ENCODE measurements at places on chromosomes 13 and 19.
A peak's percentile ranks its signal among the peaks of the same experiment; 100 is the strongest.

- DNase-seq, result no peak
These were observed 89.2 kb upstream of the WASF3 start for GRCh38 chr13:26468265-26468801.

GRCh38 chr19:15998166-15998565, 49.4 kb downstream of the OR10H4 start:
- no peak for DNase-seq

- DNase-seq, result peak; percentile 94
These were observed 552 bp upstream of the GRWD1 start for GRCh38 chr19:48445256-48445605.

- no peak for DNase-seq
These were observed at the start of gene SPIB for GRCh38 chr19:50418176-50419021. SPIB (plus strand) TSS chr19:50418938; CDS start chr19:50418963, 25 bp downstream.

- DNase-seq, result no peak
These were observed 28.9 kb upstream of the USP12 start for GRCh38 chr13:27200413-27201070.

GRCh38 chr13:40389081-40389641, 277.3 kb downstream of the FOXO1 start:
- DNase-seq, result no peak

- DNase-seq, result no peak
These were observed 927 bp upstream of the SDHAF1 start for GRCh38 chr19:35993923-35994598.

DNA sequence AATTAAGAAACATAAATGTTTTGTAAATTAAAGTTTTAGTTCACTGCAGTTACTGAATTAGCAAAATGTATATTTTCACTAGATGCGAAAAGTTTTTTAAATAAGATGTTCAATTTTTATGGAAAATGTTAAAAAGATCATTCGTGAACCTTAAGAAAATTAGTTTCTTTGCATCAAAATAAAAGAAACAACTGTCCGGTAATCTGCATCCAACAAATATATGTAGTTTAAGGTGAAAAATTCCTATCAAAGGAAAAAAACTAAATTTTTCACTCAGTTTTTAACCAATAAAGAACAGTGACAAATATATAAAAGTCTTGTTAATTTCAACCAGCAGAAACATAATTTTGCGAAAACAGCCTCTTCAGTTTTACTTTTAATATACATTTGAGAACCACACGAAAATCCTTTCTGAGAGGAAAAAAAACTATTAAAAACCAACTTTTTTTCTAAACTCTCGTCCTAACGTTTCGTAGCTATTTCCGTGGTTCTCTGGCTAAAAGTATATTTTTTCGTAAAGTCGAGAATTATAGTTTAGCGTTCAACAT, 64.5 kb downstream of the KCNRG start:
- no peak for DNase-seq

DNA sequence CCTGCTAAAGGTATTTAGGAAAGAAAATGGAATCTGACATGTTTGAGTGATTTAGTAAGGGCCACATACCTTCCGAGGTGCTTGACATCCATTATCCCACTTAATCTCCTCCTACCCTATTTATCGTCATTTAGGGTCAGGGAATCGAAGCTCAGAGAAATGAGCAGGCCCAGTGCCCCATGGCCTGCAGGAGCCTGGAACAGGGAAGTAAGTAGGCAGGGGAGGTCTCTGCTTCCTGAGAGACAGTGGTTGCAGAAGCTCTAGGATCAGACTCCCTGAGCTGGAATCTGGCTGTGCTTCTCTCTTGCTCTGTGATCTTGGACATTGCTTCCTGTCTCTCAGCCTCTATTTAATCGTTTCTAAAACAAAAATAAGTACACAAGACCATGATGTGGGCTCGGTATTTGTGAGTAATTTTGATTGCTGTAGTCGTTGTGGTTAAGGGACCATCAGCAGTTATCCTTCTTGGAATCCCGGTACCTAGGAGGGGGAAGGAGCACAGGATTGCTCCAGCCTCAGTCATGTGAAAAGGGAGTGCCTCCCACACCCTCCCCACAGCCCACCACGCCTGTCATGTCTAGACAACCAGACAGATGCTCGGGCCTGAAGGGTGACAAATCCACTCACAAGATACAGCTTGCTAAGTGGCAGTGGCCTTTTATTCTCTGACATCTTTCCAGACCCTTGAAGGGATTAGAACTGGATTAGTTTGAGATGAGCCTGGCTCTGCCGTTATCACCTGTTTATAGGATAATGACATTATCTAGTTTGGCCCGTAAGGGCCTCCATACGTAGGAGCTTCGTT, 169.2 kb upstream of the TSHZ3 start:
- no peak for DNase-seq

GRCh38 chr19:35042056-35042730, 672 bp downstream of the HPN start:
- no peak for DNase-seq

- DNase-seq, result peak; percentile 52
These were observed 40.4 kb downstream of the MLLT1 start for GRCh38 chr19:6239401-6239844.

DNA sequence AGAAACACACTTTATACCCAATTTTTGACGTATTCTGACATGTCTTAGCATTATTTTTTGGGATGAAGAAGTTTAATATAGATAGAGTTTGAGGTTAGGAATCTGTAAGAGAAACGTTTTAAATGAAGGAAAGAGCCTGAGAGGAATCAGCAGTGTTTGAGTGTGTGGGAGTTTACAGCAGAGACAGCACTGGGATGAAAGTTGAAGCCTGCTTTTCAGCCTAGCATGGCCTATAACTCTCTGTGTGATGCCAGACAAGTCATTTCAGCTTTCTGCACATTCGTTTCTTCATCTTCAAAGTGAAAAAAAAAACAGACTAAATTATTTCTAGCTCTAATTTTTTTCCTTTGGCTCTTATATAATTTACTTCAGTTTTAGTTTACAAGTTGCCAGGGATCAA, 177.1 kb downstream of the RGCC start:
- DNase-seq, result no peak

DNA sequence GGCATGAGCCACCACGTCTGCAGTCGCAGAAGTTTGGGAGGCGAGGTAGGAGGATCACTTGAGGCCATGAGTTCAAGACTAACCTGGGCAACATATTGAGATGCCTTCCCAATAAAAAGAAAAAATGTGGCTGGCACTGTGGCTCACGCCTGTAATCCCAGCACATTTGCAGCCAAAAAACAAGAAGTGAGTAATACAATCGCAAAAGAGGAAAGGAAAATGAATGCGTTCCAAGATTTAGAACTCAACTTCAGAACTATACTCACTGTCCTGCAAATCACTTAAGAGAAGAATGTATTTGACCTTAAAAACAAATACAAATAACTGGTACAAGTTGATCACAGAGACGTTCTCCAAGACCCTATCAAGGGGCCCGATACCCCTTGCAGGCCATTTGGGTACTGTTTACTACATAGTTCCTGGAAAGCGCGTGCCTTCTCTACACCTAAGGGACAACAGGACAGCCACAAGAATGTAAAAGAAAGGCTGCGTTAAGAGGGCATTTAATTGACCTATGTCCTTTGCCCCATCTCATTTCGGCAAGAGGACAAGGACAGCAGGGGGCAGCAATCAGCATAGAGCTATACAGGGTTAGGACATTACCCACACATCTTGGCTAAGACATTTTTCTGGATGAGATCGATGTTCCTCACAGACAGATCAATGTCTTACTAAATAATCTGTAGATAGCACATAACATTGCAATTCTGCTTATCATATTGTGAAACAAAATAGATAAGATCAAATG, 41.3 kb downstream of the FLT3 start:
- peak; percentile 21 for DNase-seq

DNA sequence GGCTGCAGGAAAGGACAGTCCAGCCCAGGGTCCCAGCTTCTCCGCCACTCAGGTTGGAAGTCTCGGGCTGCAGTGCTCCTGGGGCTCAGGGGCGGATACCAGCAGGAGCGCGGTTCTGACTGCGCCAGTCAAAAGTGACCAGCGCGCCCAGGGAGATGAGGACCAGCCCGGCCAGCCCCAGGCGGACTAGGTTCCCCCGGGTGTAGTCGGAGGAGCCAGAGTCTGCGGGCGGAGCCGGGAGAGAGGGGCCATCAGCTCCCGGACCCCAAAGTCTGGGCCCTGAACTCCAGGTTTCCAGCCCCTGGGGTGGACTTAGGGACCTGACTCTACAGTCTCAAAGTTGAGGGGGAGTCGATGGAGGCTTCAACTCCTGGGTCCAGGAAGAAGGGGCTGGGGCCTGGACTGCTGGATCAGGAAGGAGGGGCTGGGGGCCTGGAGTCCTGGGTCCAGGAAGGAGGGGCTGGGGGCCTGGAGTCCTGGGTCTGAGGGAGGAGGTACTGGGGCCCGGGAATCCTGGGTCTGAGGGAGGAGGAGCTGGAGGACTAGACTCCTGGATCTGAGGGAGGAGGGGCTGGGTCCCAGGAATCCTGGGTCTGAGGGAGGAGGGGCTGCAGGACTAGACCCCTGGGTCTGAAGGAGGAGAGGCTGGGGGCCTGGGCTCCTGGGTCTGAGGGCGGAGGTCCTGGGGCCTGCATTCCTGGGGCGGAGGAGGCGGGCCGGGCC, 5.3 kb downstream of the OSCAR start:
- DNase-seq, result no peak

DNA sequence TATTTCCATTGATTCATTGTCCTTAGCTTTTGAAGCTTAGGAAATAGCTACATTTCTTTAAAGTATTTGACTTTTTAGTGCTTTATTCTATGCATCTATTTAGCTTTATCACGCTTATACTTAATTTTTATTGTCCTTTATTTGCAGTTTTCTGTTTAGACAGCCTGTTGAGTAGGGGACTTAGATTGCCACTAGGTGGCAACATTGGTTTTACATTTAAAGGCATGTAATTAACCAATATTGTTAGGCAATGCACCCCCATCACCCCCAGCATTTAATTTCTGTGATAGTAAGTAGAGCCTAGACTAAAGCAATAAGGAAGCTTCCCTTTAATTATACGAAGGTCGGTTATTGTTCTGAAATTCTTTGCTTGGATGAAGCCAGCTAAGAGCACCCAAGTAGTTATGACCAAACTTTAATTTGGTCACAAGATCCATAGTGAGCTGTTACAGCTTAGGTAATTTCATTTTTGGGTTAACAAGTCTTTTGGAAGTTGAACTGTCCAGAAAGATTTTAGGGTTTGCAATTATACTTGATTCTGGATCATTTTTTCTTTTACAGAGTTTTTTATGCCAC, 36.5 kb downstream of the B3GLCT start:
- peak; percentile 69 for DNase-seq

- no peak for DNase-seq
These were observed 4.8 kb downstream of the CD209 start for GRCh38 chr19:7742575-7742974.

- DNase-seq, result no peak
These were observed 19.0 kb upstream of the ADGRE1 start for GRCh38 chr19:6868351-6868750.

DNA sequence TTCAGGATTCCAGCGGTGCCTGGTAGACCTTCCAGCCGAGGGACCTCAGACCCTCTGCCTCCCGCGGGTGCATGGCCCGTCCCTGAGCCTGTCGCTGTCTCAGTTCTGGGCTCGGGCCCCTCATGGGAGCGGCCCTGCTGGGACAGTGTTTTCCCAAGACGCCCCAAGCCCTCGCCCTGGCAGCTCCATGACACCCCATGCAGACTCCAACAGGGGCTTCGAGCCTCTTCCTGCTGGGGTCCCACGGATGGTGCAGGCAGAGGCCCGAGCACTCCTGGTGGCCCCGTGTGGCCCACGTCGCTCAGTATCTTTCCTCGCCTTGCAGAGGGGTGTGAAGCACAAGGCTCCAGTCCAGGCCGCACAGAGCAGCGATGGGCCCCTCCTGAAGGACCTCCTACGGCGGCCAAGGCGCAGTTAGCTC, 88.8 kb upstream of the MCF2L start:
- DNase-seq, result no peak

- DNase-seq, result peak; percentile 63
These were observed 47.5 kb downstream of the ZNF536 start for GRCh38 chr19:30419568-30420180.

DNA sequence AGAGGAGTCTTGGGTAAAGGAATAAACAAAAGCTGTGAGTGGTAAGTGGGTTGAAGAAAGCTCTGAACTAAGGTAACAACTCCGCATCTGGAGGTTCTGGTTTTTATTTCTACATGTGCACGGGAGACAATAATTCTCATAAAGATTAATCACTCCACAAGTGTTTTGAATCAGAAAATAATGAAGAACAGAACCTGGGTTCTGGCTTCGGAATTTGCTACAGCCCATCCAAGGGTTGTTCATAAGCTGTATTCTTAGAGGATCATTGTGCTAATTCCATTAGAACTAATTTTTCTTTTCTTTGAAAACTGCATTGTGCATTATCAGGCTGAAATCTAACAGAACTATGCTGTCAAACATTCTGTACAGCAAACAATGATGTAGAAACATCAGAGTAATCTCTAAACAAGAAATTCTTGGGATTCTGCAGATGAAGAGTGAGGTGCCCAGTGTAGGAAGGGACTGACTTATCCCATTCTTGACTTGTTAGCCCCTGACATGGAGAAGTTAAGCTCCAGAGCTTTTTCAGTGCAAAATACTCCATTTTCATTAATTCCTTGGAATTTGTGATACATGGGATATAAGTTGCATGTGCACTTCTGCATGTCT, 368.2 kb downstream of the COG6 start:
- DNase-seq, result peak; percentile 20

- no peak for DNase-seq
These were observed 598.6 kb upstream of the PCDH20 start for GRCh38 chr13:62014299-62014698.

DNA sequence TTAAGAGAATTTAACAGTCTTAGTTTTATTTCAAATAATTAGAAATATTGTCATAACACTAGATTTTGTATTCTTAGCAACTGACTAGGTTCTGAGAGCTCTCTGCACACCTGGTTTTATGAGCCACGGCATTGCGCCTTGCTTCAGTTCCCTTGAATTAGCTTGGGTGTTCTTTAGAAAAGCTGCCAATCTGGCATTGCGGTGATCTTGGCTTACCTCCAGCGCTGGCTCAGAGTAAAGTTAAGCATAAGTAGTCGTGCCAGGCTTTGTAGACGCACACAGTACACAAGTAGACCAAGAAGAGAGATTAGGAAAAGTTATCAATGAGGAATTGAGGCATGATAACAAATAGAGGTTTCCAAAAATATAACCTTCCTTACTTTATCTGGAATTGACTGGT, 45.7 kb downstream of the TPP2 start:
- DNase-seq, result no peak

DNA sequence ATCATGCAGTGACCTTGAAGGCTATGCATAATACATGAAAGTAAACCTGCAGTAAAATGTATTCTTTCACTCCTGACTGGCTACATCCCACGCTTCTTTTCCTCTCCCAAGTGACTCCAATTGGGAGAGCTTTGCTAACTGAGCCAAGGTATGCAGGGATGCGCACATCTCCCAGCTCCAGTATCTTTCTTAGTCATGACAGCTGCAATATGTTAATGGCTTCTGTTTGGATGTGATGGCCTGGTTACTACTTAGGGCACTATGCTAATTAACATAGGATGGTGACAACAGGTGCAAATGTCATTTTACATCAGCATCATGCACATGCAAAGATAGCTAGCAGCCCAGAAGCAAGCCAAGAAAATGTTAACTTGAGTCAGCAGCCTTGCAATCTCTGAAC, 134.7 kb downstream of the POU4F1 start:
- no peak for DNase-seq
